ENCODE measurements at places on chromosomes 4 and X.

GRCh38 chr4:143288171-143288570 is 48.5 kb upstream of the GAB1 start:
- no peak for DNase-seq

DNA sequence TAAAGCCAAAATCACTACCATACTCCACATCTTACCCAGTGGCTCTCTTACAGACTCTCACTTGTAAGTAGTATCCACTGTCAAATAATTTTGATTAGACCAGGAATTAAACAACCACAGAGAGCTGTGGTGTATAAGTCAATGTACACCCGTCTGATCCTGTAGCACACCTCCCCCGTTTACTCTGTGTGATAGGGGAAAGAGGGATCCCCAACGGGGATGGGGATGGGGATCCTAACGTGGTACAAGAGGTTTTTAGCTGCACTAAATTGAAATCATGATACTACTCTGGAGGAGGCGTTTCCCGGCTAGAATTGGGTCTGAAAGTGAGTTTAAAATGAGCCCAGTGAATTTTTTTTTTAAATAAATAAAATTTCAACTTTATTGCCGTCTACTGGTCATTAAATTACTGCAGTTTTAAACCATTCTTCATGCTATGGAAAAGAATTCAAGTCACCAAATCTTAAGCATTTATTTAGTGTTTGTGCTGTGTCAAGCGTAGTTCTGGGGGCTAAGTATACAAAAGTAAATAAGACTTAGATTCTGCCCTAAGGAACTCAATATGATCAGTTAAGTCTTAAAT is 76.6 kb downstream of the INTS12 start:
- DNase-seq: no peak

DNA sequence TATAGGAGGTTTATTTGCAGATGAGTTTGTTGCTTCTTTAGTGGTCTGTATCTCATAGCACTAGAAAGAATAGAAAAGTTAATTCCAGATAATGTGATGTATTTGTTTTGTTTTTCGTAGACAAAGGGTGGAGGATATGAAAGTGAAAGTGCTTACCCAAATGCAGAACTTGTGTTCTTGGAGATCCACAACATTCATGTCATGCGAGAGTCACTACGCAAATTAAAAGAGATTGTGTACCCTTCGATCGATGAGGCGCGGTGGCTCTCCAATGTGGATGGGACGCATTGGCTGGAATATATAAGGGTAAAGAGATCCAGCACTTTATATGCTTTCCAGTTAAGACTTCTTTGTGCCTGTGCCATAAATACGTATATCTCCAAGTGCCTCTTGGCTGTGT is 43.3 kb downstream of the MTMR1 start:
- DNase-seq: peak; percentile 1

- no peak for DNase-seq
These were observed 170.7 kb upstream of the PUDP start for GRCh38 chrX:7318661-7319060.

DNA sequence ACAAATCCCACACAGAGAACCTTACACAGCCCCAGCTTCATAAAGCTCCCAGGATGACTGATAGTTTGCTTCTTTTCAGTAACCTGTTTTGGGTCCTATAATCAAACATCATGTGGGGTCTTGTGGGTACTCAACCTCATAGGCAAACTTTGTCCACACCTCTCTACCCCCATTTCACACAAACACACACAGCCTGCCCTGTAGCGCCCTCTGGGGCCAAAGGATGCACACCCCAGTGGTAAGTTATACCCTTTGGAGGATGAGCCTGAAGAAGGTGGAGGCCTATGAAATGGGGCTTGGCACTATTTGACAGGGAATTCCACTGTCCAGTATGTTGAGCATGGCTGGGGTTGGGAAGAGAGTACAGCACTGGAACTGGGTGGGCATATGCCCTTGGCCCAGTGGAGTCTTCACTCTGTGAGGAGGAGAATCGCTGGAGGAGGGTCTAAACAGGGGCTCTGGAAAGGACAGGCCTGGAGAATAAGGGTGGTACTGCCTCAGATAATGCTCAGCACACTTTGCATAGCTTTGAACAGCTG is 30.5 kb upstream of the COL25A1 start:
- no peak for DNase-seq

- DNase-seq: no peak
These were observed 23.1 kb downstream of the DMD start for GRCh38 chrX:33188286-33188685.

DNA sequence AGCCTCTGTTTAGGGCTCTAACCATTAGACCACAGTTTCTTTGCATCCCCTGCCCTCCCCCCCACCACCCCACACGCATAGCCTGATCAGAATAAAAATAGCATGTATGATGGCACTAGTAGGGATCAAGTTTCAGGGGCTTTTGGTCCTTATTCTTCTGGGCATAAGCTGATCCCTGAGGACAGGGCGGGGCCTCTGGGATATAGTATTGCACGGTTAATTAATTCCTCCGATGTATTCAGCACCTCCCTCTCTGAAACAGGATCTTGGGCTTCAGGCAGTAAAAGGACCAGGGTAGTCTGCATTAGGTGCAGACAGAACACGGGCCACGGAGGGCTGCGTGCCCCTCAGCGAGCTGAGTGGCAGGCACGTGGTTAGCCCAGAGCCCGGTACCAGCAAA is 57.1 kb downstream of the ELF4 start:
- no peak for DNase-seq

GRCh38 chrX:149455934-149456333 is 49.2 kb downstream of the IDS start:
- DNase-seq: no peak

DNA sequence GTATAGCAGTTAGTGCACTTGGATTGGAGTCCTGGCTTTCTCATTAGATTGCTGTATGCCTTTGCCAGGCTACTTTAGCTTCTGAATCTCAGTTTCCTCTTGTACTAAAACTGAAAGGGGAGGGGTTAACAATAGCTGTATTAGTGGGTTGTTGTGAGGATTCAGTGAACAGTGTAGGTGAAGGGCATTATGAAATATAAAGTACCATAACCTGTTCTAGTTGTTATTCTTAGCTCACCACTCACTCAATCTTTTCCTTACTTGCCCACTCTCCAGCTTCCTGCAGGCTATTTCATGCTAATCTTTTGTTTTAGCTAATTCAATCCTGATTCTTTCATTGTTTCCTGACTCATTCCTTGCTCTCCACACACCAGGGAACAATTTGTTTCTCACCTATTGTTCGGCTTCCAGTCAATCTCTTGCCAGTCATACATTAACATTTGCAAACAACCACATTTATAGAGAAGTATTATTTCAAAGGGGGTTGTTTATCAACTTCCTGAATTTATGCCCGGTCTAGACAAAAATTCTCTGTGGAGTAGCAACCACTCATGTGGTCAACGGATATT is 50.6 kb upstream of the EDA start:
- no peak for DNase-seq

DNA sequence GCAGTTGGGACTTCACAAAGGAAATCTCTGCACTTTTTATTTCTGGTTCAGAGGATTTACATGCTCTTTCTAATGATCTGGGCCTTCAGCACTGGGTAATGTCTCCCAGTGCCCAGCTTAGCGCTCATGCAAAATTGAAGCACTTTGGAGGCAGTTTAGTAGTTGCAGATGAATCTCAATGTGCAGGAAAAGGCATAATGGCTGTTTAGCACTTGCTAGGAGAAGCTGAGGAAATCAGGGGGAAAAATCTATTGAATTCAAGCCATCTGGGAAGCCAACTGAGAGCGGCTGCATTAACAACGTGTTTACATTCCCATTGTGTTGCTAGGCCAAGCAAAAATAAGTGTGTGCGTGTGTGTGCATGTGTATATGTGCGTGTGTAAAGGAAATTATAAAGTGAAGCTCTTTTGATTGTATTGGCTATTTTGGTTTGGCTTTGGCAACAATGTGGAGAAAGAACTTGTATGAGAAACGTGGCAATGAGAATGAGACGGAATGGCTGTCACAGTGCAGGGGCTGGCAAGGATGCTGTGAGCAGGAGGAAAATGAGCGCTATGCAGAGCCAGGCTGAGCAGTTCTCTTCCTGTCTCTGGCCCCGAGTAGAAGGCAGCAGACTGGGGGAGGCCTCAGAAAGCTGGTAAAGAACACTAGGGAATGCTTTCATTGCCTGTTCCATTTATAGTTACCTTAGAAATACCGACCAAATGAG is 231.5 kb downstream of the UNC5C start:
- DNase-seq: no peak

- DNase-seq: no peak
These were observed 127.3 kb downstream of the NSUN7 start for GRCh38 chr4:40877081-40877480.

GRCh38 chr4:73777612-73778011 is 37.2 kb downstream of the CXCL8 start:
- DNase-seq: no peak

All from CD4-positive, alpha-beta T cell treated with Interleukin-4 for 1 hour (primary cell).